ENCODE measurements at places on chromosomes 3 and 15.

DNA sequence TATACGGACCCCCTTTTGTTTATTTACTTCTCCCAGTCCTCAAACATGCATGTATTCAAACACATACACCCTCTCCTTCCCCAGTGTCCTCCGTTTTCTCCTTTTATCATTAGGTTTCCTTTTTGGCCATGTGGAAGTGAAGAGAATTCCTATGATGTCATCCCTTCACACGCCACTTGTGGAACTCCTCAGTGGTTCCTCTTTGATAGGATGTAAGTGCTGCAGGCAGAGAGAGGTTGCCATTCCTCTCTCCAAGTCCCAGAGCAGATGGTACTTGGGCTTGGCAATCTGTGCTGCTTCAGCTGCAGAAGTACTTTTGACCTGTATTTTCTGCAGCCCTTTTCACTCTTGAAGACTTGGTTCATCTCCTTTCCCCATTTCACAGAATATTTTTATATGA lies 32.9 kb upstream of the CRTC3 start:
- no peak for DNase-seq

DNA sequence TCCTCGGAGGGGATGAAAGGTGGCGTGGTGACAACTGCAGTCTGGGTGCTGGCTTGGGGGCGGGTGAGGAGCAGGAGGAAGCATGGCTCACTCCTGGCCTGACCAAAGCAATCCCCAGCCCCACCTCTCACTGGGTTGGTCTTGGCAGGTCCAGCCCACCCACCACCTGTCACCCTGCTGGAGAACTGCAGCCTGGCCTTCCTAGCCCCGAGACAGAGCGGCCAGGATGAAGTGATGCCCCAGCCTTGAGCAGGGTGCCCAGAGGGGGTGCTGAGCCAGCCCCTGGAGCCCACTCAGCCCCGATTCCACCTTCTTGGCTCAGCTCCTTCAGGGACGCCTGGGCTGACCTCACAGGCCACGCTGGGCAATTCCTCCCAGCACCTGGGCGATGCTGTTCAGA lies 89.9 kb downstream of the IQSEC1 start:
- no peak for DNase-seq

GRCh38 chr3:127732879-127733350 lies 60.2 kb downstream of the ABTB1 start:
- no peak for DNase-seq

GRCh38 chr15:45666119-45666875 lies 31.5 kb downstream of the SQOR start:
- DNase-seq, result no peak

DNA sequence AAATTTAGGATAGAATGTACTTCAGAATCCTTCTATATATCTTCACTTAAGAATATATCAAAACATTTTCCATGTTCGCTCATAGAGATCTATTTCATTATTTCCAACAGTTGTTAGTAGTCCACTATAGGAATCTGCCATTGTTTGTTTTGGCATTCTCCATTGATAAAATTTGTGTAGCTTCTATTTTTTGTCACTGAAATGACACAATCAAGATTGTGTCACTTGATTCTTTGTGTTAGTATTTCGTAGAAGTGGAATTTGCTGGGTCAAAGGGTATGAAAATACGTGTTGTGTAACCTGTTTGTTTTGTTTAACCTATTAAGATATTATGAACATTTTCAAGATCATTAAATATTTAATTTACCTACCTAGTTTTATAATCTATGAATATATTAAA lies 15.9 kb upstream of the GPR156 start:
- no peak for DNase-seq

DNA sequence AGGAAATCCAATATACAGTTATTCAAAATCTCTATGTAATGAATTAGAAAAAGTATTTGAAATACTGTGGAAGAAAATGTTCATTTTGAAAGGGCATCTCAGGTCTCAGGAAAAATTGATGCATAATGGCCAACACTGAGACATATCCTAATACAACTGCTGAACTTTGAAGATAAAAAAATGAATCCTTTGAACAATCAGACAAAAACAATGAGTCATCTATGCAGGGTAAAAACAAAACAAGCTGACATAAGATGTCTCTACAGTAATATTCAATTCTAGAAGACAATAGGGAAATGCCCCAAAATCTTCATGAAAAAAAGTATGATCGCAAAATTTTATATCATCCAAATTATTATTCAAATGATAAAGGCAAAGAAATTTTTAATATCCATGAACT lies 34.0 kb upstream of the ZNF280D start:
- DNase-seq, result no peak

DNA sequence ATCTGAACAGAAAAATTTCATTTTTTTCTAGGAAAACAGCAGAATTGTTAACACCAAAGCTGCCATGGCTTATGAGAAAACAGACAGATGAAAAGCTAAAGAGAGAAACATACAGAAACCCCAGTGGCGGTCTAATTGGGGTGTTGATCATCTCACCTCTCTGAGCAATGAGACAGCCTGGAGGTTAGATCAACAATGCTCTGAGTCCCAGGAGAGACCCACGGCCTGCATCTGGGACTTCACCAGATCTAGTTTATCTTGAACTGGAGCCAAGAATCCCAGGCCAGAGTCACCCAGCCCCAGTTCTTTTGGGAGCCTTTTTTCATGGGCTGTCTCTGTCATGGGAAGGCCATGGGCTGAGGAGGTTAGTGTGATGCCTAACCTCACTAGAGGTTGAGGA lies 3.5 kb upstream of the GALNT15 start:
- no peak for DNase-seq

GRCh38 chr3:183591881-183592521 lies 36.5 kb upstream of the KLHL6 start:
- DNase-seq, result no peak

- no peak for DNase-seq
Observed at GRCh38 chr3:73073091-73073707, 11.7 kb downstream of the EBLN2 start.

DNA sequence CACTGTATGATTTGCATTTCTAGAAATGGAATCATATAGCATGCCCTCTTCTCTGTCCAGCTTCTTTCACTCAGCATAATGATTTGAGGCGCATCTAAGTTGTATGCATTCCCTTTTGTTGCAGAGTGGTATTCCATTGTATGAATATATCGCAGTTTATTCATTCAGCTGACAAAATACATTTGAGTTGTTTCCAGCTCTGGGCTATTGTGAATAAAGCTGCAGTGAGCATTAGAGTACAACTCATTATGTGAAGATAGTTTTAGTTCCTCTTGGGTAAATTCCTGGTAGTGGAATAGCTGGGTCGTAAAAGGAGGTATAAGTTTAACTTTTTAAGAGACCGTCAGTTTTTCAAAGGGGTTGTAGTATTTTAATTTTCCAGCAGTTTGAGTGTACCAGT lies 38.5 kb upstream of the POLR2M start:
- no peak for DNase-seq

DNA sequence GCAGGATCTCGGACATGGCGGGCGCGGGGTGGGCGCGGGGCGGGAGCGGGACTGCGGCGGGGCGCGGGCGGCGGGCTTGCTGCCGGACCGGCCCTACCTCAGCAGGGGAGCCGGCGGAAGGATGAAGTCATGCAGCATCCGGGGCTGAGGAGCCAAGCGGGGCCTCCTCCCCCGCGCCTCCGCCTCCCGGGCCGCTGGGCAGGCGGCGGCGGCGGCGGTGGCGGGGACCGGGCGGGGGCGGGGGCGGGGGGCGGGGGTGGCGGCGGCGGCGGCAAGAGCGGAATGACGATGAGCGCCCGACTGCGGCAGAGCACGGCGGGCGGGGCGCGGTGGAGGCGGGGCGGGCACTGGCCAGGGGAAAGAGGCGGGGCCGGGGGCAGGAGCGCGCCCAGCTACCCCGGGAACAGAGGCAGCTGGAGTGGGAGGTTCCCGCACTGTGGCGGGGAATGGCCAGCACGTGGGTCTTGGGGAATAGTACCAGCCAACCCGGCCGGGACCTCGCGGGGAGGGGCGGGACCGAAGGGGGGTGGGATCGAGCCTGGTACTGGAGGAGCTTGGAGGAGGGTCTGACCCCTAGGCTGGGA lies at the start of gene CAMK2N2:
CAMK2N2 (minus strand) TSS at position 284 of the 584 bp plus-strand sequence; CDS start at position 16, 268 bp downstream.
- DNase-seq, result peak; percentile 30

All from stimulated activated CD8-positive, alpha-beta memory T cell treated with anti-CD3 and anti-CD28 coated beads, Interleukin-12 subunit alpha, Interleukin-12 subunit beta, amount 100 ng/mL, for 1 hour (primary cell).